ENCODE measurements at places on chromosomes 12 and 14.

DNA sequence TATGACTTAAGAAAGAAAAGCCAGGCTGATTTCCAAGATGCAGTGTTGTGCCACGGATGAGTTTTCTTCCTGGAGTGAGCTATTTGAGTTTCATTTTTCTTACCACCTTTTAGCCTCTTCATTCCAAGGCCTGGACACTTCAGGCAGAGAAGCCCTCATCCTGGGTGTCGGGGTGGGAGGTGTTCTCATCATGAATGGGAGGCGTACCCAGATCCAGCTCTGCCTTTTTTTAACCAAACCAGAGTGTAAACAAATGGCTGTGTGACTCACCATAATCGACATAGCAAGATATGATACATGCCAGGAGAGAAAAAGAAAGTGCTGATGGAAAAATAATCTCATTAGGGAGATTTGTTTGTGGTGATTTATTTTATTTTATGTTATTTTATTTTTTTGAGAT lies 79.9 kb downstream of the ARF6 start:
- peak; percentile 43 for DNase-seq

GRCh38 chr12:95473231-95473883 lies 595 bp upstream of the METAP2 start:
- DNase-seq: no peak

DNA sequence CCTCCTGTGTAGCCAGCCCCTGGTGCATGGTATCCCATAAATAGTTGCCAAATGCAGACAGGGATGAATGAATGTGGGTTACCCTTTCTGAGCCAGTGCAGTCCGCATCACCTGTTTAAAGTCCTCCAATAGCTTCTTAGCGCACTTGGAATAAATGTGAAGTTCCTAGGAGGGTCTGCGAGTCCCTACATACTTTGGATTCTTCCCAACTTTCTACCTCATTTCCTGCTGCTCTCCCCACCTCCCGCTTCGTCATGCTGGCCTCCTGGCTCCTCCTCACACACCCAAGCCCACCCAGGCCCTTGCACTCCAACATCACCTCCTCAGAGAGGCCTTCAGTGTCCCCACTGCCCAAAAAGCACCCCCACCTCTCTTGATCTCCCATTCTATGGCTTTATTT lies 17.7 kb downstream of the RFX4 start:
- DNase-seq: no peak

DNA sequence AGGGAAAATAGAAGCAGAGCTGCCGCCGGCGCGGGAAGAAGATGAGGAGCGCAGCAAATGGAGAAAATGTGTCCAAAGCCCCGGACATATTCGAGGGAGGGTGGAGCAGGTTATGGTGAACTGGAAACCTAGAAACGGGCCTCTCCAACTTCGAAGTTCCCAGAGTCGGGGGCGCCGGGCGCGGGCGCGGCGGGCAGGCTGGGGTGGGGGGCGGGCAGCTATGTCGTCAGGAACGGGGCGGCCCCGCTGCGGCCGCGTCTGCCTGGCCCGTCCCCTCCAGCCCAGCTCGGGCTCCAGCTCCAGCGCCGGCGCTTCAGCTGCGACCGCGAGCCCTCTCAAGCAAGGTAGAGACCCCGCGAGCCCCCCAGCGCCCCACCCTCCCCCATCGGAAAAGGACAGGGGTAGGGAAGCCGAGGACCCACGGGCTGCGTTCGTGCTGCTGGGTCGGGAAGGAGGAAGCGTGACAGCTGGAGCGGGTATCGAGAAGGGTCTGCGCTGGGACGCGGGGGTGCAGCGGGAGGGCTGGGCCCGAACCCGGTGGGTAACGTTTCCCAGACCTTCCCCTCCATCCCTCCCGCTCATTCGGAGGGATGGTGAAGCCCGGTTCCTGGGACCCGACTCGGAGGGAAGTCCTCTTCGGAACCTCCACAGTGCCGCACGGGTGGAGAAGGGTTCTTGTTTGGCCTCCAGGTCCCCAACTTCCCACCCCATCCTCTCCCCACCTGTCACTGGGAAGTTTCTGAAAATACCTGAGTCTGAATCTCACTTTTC lies 1.0 kb downstream of the DGKA start:
- DNase-seq: no peak

DNA sequence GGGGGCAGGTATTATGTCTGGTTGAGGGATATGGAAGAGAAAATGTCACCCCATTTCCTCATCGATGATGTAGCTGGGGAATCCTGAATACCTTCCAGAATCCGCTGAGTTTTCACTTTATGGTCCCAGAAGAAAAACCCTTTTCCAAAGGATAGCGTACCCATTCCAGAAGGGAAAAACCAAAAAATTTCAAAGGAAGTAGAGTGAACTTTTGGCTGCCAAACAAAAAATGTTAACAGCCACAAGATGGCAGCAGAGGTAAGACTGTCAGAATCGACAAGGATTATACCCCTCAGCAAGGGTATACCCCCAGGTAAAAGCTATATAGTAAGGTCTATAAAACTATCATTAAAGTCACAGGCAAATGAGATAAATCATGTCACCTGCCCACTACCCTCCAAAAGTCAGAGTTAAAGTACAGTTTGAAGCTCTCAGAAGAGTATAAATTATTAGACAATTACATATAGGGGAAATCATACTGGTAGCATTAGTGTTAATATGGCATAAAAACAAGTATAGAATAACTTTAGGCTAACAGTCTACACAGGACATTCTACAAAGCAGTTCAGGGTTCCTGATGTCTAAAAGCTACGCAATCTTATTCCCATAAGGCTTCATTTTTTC lies 18.0 kb downstream of the ACIN1 start:
- DNase-seq: no peak

DNA sequence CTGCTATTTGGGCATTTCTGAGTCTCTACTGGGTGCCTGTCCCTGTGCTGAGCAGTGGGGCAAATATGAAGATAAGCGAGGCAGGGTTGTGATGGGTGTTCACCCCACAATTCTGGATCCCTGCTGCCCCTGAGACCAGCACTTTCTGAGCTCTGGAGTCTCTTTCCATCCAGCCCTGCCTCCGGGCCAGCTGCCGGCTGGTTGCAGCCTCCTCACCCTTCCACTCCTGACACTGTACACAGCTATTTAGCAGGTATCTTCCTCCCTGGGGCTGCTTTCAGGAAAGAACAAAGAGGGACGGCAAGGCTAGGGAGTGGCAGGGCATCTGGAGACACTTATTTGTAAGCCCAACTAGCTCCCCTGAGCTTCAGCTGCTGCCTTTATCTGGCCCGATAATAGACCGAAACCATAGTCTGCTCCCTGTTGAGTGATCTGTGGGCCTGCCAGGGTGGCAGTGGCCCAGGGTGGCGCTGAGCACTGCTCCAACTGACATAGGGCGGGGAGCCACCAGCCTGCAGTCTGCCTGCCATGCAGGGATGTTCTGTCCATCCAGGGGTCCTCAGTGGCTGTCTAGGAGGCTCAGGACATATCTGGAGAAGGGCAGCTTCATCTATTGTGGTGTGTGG lies 7.6 kb upstream of the KRT80 start:
- DNase-seq: no peak

GRCh38 chr14:28782301-28782700 lies 15.7 kb downstream of the FOXG1 start:
- DNase-seq: no peak

GRCh38 chr12:55072083-55072482 lies 52.3 kb downstream of the NEUROD4 start:
- DNase-seq: no peak

DNA sequence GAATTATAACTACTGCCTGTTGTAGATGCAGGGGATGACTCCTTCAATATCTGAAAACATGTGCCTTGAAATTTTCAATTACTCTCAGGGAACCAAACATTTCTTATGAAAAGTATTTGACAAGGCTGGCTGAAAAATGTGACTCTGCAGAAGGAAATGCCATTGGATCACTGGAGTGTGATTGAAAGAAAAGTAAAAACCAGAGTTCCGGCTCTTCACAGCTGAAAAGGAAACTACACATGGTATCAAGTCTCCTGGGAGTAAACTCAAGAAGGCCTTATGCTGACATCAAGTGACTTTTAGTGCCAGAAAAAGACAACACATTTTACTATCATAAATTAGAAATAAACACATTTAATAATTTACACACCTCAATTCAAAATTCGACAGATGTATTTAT lies 693.0 kb downstream of the LRFN5 start:
- DNase-seq: no peak

GRCh38 chr14:56331592-56332216 lies 213.5 kb downstream of the PELI2 start:
- DNase-seq: no peak

DNA sequence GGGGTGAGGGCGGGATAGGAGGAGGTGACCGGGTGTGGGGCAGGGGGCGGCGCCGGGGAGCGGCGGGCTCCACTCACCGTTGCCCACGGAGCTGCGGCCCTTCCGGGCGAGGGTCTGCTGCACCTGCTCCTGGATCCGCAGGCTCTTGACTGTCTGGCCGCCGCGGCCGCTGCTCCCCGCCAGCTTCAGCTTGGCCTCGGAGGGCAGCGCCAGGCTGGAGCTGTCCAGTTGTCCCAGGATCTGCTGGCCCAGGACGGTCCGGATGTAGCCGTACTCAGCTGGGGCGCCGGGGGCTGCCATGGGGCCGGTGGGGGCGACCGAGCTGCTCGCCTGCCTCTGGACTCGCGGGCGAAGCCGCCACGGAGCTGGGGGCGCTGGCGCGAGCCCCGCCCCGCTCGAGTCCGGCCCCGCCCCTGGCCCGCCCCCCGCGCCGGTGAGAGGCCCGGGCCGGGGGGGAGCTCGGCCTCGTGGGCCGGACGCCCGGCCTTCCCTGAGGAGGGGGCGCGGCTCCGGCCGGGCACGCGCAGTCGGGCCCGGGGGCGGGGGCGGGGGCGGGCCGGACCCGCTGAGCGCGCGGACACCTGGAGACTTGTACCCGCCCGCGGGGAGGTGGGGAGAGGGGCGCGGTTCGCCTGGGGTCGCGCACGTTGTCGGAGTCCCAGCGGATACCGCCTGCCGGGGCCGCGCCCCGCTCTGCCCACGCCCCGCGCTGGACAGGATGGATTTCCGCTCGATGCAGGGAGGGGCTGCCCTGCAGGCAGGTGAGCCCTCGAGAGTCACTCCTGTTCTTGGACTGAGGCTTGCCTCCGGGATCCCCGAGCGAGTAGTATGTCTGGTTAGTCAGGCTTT lies at the start of gene PKP2:
TSS of gene PKP2 (minus strand) at position 346 of the 849 bp plus-strand sequence. CDS start at position 300, 46 bp downstream.
- DNase-seq: no peak

DNA sequence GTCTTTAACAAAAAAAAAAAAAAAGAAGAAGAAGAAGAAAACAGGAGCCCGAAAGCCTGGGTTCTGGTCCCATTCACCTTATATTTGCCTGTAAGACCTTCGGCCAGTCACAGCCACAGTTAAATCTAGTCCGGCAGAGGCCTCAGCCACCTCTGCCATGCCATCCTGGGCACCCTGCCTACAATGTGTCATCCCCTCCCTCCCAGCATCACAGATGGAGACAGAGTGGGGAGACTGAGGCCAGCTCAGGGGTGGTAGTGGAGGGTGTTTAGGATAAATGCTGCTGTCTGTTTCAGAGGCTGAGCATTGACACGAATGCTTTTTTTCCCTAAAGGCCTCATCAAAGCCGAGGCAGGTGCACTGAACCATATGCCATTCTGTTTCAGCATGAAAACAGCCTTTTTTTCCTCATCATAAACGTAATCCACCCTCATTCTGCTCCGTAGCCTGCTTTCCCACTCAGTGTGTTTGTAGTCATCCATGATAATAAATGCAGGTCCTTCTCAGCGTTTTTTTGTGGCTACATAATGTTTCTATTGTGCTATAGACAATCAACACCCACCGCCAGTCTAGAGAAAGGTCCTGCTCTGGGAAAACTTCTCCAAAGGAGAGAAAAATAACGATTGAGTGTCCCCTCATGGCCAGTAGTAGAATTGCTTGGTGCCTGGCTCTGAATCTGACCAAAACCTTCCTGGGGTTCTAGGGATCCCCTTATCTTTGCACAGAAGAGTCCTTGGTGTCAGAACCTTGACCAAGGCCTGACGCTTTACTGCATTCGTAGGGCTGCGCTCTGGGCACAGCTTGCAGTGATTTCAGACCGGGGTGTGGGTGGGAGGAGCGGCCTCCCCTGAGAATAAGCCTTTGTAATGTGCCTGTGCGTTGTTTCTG lies 41.1 kb upstream of the TSPAN9 start:
- DNase-seq: no peak

DNA sequence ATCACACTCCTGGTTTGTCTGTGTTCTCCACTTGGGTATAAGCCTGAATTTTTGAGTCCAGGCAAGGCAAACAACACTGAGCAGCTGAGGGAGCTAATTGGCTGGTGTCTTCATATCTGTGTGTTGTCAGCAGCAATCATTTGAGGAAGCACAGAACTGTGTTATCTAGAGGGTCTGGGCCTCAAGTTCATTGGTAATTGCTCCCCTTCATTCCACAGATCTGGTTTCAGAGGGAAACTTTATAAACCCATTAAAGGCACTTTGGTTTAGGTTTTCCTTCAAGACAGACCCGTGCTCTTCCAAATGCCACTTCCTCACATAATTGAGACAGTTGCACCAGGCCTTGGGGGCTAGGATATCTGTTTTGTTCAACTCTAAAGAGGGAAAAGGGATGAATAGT lies 5.6 kb downstream of the DACT1 start:
- no peak for DNase-seq

DNA sequence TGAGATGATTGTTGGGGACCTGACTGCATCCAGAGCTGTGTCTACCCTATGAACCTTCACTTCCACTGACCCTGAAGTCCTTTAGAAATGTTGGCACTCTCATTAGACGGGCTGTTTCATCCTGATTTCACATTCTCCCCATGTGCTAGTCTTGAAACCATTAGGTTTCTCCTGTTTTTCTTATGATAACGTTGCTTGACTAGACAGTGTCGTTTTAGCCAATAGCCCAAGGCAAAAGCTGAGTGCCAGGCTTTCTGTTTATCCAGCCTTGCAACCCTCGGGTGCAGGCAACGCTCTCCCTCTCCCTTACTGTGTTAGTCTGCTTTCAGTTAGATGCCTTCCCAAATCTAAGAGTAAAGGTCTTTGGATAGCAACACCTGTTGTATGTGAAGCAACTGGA lies 30.1 kb downstream of the DACT1 start:
- no peak for DNase-seq

- no peak for DNase-seq
Measured at GRCh38 chr14:76931631-76932402, 96.7 kb downstream of the IRF2BPL start.

DNA sequence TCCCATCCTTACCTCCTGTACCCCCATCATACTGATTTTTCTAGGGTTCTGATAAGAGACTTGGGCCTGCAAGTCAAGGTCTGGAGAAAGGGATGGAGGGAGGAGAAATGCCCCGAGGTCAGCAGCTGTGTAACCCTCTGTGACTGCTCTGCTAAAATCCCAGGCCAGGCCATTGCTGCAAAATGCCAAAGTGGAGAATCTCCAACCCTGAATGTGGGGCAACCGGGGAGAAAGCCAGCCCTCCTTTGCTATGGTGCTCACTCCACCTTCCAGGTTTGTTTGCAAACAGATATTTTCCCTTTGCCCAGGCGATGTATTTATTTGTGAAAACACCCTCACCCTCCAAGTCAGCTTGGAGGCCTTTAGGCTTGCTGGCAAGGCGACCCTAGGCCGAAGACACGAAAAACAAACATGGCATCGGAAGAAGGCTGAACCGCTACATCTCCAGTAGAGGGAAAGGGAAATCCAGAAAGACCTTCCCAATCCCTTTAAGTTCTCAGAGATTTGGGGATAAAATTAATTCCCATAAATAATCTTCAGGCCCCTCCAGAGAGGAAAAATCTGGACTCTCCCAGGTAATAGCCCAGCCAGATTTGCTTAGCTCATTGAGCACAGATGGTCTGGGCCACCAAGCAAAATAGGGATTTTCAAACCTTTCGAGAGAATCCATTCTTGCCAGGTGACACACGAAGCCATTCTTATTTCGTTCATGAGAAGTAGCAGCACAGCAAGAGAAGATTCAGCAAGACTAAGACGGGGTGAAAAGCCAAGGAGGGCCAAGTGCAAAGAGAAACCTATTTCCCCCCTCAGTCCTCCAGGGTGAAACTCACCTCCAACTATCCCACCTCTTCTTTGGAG lies 1.3 kb upstream of the TBX5 start:
- DNase-seq: no peak
